Effector memory CD8-positive, alpha-beta T cell (primary cell): ENCODE measurements at places on chromosomes 7 and 10.

DNA sequence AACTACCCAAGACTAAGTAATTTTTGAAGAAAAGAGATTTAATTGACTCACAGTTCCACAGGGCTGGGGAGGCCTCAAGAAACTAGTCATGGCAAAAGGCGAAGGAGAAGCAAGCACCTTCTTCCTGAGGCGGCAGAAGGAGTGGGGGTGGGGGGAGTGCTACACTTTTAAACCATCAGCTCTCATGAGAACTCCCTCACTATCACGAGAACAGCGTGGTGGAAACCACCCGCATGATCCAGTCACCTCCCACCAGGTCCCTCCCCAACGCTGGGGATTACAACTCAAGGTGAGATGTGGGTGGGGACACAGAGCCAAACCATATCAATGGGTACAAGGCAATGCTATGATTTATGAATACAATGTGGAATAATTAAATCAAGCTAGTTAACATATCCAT, 241.9 kb downstream of the PTPRN2 start:
- no peak for DNase-seq

DNA sequence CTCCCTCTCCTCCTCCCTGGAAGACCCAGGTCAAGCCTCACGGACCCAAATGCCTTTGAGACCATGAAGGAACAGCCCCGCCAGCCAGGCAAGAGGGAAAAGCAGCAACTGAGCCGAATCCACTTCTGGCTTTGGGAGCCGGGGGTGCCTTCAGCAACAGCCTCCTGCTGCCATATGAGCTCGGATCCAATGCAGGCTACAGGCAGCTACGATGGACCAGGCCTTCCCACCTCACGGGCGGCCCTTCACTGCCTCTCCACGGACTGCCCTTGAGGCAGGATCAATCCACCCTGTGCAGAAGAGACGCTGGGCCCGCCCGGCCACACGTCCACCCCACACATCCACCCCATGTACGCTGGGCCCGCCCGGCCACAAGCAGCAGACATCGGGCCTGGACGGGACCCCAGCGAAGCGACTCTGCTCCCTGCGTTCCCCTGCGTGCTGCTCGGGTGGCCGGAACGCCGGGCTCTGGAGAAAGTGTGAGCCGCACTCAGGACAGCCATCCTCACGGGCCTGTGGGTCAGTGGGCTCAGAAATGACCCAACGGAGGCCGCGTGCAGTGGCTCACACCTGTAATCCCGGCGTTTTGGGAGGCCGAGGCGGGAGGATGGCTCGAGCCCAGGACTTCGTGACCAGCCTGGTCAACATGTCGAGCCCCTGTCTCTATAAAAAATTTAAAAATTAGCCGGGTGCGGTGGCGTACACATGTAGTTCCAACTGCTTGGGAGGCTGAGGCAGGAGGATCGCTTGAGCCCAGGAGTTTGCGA, 82.0 kb downstream of the FOXL3 start:
- no peak for DNase-seq

DNA sequence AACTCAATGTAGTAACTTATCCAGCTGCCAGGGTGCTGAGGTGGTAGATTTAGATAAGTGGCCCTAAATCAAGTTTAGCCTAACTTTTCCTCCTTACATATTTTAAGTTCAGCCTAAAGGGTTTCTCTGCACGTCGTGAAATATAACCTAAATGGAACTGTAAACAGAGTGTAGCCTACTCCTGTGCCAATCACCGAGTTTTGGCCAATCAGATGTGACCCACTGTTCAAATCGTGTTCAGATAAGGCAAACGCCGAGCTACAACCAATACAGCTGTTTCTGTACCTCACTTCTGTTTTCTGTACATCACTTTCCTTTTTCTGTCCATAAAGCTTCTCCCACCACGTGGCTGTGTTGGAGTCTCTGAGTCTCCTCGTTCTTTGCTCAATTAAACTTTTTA, 904.2 kb upstream of the POT1 start:
- no peak for DNase-seq

GRCh38 chr7:97126483-97127171, 9.1 kb downstream of the SDHAF3 start:
- DNase-seq: no peak

DNA sequence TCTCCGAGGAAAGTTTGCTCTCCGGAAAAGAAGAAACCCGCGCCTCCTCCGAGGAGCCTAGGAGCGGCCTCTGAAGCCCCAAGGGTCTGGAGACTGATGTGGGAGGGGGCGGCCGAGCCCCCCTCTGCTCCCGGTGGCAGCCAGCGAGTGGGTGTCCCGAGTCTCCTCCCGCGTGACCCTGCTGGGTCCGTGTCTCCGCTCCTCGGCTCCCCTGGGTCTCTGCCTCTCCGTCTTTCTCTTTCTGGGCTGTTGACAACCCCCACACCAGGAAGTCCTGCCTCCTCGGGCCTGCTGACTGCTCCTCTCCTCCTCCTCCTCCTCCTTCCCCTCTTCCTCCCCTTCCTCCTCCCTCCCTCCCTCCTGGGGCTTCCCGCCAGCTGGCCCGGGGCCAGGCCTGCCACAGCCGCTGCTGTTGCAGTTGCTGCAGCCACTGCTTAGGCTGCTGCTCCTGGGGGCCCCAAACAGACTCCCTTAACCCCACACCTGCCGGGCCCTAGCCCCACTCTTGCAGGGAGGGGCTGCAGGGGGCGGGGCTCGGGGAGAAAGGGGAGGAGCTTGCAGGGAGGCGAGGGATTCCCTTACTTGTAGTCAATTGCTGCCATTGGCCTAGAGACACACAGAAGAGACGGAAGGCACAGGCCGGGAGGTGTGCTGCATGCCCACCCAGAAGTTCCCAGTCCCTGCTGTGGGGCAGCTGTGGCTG, at the start of gene TSC22D4:
Gene TSC22D4, minus strand, starts transcription at position 257 of the 703 bp plus-strand sequence. CDS start 1,176 bp downstream, outside the sequence.
- peak; percentile 90 for DNase-seq

GRCh38 chr7:108149119-108149518, 19.0 kb upstream of the LAMB4 start:
- DNase-seq: no peak

DNA sequence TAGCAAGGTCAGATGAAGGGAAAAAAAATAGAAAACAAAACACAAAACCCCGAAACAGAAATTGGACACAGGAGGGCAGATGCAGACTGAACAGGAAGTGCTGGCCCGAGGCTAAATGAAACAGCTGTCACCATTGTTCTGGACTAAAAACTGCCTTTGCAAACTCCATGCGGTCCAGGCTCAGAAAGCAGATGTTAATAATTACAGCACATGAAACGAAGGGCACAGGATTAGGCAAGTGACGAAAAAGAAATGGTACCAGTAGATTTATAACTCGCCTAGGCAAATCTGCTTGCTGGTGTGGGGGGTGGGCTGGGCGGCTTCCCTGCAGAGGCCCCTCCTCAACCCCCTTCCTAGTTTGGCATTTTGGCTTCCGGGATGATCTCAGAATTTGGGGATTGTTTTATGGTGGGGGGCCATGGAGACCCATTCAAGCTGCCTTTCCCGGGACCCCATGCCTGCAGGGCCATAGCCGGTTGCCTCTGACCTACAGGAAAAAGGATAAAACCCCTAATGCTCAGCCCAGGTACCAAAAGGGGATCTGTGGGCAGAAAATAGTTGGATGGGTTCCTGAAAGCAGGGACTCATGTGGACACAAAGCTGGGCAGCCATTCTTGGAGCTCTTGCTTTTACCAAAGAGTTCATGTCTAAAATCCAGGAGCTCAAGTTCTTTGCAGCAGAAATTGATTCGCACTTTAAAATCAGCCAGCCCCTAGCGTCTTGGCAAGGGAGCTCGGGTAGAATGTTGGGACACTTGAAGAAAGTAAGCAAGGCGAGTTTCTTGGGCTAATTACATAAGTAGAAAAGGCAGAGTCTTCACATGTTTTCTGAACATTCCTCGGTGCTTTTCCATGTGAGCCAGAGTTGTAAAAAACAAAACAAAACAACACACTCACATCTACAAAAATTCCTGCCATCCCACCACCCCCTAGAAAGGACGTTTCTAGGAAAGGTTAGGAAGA, 39.0 kb upstream of the EMX2 start:
- no peak for DNase-seq

GRCh38 chr10:124824507-124824906, 22.9 kb downstream of the ABRAXAS2 start:
- no peak for DNase-seq

DNA sequence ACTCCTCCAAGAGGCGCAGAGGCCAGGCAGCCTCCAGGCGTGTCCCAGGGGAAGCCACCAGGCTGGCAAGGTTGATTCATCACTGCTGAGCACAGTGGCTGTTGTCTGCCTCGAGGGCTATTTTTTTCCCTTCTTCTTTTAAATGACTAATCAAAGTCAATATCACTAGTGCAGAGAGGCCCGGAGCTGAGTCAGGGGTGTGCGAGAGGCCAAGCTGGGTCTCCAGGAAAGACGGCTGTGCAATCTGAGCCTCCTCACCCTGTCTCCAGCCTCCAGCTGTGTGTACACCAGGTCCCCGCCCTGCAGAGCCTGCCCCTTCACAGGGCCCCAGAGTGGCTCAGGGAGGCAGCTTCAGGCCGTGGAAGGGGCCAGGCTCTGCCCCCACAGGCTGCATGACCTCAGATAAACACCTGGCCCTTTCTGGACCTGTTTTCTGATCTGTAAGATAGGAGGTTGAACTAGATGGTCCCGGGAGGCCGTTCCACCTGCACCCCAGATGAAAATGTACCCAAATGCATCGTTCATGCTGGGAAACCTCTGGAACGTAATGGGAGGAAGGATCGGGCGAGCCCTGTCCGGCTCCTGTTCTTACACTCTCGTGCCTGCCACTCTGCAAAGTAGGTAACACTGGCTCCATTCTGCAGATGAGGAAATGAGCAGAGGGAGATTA, 3.7 kb downstream of the STX1A start:
- DNase-seq: no peak

- no peak for DNase-seq
These were observed 31.7 kb downstream of the GPR85 start for GRCh38 chr7:113054938-113055337.

- no peak for DNase-seq
These were observed 493.8 kb downstream of the ARL4A start for GRCh38 chr7:13181216-13181615.

DNA sequence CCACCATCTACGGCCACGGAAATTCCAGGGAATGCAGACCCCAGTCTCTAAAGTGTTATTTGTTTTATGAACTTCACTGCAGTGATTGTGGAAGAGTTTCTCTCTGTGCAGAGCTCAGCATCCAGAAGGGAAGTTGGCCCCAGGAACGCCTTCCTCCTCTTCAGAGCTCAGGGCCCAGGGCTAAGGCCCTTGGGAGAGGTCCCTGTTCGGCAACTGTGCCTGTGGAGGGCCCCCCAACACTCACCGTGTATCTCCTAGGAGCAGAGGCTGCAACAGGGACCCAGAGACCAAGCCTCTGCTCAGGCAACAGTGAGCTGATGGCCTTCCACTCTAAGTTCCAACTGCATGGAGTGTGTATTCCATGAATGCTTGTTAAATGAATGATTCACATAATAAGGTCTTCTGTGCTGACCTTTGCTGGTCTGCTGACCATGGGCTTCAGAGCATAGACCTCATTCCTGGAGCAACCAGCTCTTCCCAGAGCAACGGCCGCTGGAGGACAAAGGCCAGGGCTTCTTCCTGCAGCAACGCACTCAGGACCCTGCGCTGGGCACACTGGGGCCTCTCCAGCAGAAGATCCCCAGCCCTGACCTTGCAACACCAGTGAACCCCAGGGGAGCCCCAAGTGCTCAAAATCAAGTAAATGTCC, 7.7 kb downstream of the DIP2C start:
- no peak for DNase-seq

DNA sequence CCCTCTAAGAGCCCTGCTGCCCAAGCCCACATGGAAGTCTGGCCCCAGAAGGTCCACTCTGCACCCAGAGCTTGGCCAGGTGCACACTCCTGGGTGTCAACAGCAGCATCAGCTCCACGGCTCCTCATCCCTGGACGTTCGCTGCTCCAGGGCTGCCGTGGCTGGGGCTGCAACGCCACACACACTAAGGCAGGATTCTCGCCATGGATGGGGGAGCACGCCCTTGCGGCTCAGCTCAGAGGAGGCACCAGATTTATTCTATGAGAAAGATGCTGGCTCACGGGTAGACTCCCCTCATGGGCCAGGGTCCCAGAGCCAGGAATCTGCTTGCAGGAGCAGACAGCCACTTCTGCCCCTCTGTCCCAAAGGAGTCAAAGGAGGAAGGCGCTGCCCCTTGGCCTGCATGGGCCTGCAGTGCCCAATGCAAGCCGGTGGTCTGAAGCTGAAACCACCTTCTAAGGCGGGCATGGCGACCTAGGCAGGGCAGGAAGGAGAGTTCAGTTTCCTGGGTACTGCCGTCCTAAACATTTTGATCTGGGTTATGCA, 42.1 kb downstream of the CFAP46 start:
- no peak for DNase-seq
